Natural killer cell treated with Interleukin-12 subunit alpha and Interleukin-12 subunit beta and Interleukin-15 and Interleukin-18, amount 100 ng/mL, for 72 hours (primary cell): ENCODE measurements at places on chromosomes 6 and 20. TPM values are rescaled to one million over a fixed set of nuclear protein-coding genes. Genes with fewer than 3 reads are reported as not detected.

DNA sequence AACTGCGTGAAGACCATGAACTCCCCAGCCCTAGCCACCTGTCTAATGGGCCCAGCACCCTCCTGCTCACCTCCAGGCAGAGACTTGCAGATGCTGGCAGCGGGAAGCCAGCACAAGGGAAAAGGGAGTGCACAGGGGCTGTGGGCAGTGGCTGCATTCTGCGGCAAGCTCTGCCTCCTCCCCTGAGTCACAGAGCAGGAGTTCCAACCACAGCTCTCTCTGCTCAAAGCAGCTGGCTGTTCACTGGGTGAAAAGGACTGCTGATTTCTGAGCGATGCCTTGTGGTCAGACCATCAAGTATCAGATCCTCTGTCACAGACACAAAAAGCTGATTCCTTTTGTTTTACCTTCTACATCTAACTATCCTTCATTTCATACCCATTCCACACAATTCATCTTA lies 10.5 kb downstream of the NKX2-2 start:
- DNase-seq = no peak

The MAN1A1 gene
- 27.5 TPM for total RNA-seq

- DNase-seq = no peak
Measured at GRCh38 chr6:101146389-101146788, 247.1 kb upstream of the GRIK2 start.

DNA sequence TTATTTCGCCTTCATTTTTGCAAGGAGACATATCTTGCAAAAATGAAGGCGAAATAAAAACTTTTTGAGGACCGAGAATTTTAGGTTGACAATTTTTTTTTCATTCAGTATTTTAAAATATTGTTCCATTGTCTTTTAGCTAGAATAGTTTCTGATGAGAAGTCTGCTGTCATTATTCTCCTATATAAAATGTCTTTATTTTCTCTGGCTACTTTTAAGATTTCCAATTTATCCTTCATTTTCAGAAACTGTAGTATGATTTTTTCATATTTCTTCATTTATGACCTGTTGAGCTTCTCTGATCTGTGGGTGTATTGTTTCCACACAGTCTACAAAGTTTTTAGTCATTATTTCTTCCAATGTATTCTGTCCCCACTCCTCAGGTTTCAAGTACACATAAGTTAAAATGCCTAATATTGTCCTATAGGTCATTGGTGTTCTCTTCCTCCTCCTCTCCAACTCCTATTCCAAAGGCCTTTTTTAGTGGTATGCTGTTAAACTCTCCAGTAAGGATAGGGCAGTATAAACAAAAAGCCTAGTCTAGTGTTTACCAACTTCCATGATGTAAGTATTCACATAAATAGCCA lies 15.7 kb downstream of the AHI1 start:
- DNase-seq = no peak

DNA sequence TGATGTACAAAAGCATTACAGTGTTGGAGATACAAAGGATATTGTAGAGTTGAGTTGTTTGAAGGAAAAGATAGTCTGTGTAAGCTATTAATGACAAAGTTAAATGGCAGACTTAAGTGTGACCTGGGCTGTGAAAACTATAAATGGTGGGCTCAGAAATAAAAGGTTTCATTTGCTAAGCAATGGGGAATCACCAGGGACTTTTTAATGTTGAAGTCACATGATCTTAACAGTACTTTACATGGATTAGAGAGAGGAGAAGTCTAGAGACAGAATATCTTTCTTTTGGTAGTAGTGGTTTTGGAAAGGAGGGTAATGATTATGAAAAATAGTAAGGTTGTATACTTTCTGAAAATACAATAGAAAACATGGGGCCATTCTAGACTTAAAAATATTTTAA lies 67.1 kb downstream of the SCAF8 start:
- no peak for DNase-seq

The SMLR1 gene
- total RNA-seq = not detected

GRCh38 chr6:44042989-44043478 lies 84.2 kb downstream of the MRPL14 start:
- DNase-seq = no peak

The MRPL2 gene
- total RNA-seq = 41.7 TPM

DNA sequence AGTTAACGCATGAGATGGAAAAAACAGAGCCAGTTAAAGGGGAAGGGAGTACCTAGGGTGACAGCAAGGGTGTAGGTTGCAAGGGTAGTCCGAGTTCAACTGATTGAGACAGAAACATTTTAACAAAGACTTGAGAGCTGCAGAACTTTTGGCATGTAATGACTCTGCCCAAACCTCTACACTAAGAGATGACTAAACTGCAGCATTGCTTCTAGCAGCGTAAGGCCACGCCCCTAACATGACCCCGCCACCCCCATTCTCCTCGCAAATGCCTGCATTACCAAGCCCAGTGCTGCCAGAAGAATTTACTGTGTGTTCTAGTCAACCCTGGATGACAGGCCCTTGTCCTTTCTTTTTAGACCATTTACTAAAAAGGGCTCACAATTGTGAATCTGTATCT lies 6.3 kb upstream of the HINT3 start:
- DNase-seq = no peak

DNA sequence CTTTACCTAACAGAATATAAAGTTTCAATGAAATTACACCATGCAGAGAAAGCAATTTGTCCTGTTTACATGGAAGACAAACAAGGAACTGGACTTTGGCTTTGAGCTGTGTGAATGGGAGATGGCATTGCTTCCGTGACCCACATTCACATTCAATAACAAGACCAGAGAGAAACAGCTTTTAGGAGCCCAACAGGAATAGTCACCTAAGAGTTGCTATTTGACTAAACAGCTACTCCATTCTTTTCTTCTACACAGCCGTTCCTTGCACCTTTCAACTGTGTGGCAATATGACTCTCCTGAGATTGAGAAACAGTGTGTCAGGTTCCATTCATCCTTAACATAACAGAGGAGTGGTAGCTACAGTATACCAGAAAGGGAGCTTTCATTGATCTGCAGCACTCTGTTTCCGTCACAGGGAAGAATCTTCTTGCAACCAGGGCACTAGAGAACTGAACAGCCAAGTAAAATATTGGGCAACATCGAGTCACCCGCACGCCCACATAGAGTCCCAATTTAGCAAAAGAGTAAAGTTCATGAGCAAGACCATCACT lies 355.1 kb downstream of the HAO1 start:
- no peak for DNase-seq

DNA sequence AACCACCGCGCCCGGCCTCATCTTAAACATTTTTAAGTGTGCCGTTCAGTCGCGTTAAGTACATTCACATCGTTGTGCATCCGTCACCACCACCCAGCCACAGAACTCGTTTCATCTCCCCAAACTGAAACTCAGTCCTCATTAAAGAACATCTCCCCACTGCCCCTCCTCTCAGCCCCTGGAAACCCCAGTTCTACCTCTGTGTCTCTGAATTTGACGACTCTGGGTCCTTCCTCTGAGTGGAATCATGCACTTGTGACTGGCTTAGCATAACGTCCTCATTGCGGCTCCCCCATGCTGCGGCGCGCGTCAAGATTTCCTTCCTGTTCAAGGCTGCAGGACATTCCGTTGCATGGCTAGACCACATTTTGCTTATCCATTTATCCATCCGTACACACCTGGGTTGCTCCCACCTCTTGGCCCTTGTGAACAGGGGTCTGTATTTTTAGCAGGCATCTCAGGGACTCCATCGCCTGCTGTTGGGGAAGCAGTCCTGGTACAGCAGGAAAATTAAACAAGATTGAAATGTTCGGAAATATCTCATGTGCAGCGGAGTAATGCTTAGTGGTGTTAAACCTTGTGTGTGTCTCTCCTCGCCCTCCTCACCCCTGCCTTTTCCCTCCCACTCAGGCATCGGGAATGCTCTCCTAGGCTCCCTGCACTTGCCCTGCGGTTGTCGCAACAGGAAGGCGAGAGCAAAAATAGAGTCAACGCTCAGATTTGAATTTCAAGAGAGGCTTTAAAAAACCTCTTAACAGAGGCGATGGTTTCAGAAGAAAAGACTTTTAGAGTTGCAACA lies 127.9 kb downstream of the PXDC1 start:
- DNase-seq = no peak

The RNF144B gene
- total RNA-seq = 0.76 TPM

- no peak for DNase-seq
Measured at GRCh38 chr6:89098461-89098860, 17.9 kb downstream of the PNRC1 start.

The RAET1E gene
- total RNA-seq = not detected

The HM13 gene
- 257 TPM for total RNA-seq

DNA sequence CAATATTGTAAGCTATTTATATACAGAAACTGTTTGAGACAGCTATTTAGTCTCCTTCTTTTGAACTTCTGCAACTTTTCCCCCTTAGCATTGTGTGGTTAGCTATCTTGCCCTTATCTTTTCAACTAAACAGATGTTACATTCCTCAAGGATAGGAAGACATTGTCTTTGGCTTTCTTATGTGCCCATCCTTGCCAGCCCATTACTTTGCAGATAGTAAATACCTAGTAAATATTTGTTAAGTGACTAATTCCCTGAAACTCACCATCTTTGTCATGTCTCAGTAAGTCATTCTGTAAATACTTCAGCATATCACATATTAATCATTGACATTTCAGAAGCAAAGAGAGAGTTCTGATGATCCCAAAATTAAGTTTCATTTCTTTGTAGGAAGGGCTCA lies 69.1 kb upstream of the FLRT3 start:
- DNase-seq = no peak

The ACOT8 gene
- total RNA-seq = 26.2 TPM
